Inflammatory macrophage (primary cell): ENCODE measurements at places on chromosomes 7 and 10.

DNA sequence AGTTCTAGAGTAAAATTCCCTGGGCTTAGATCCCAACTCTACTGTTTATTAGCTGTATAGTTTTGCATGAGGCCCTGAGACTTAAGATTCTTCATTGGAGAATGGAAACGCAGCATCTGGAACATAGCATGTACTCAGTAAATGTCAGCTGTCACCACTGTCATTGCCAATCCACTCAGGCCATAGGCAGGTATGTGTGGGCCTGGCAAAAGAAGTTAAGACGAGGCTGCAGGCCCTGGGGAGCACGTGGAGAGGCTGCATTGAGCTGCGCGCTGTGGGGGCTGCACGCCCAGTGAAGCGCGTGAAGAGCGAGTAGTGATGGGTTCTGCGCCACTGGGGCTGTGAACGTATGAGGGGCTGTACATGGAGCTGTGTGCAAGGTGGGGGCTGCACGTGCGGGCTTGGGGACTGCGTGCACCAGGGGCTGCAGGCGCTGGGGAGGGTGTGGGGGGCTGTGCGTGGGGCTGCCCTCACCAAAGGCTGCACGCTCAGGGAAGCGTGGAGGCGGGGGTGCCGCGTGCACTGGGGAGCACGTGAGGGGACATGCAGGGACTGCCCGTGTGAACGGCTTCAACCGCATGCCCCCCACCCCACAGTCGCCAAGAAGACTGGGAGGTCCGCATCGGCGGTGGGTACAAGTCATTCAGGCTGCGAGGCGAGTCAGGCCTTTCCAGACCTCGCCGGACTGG lies 85.5 kb downstream of the PRR15 start:
- no peak for DNase-seq

GRCh38 chr7:151541709-151542499 lies 22.2 kb upstream of the RHEB start:
- DNase-seq: no peak

DNA sequence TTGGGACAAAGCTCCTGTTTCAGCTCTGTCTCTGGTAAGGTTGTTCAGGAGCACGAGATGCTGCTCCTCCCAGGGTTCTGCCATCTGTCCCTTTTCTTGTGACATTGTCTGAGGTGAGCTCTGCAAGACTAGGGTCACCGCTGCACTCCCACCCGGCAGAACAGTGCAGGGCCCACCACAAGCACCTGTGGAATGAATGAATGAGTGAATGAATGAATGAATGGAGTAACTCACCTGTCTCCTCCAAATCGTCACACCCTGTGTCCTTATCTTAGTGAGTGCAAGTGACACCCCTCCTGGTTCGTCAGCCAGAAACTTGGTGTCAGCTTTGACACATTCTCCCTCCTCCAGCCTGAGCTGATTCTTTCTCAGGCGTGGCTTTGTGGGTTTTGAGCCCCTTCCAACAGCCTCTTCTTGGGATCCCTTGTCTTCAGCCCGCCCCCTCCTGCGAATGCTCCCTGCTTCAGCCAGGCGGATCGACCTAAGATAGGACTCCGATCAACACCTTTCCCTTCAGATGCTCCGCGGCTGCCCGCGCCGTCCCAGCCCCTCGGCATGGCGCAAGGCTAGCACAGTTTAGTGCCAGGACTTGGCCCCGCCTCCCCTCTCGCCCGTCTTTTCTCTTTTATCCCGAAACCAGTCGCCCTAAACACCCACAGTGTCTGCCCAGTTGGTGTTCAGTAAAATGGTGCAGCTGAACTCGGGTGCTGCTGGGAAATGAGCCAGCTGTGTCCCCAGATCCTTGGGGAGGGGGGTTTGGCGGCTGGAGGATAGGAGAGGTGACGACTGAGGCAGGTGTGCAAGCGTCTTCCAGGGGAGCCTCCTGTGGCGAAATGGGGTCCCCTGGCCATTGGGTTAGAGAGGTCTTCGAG lies 89.3 kb downstream of the BEND7 start:
- no peak for DNase-seq

DNA sequence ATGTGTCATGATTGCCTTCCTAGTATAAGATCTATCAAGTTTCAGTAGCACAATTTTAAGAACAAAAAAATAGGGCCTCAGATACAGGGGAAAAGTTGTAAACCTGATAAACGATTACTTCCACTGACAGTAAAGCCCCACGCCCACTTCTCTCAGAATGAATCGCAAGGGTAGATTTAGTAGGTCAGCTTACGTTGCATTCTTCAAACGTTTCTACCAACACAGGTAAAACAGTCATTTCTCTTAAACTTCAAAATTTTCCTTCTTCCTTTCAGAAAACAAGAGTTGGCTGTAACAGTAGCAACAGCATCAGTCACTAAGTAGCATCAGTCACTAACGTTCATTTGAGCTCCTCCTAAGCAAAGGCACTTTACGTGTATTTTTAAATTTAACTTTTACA lies 221.5 kb downstream of the ADAM12 start:
- DNase-seq: no peak

GRCh38 chr7:35286986-35287385 lies 33.1 kb upstream of the TBX20 start:
- DNase-seq: no peak

DNA sequence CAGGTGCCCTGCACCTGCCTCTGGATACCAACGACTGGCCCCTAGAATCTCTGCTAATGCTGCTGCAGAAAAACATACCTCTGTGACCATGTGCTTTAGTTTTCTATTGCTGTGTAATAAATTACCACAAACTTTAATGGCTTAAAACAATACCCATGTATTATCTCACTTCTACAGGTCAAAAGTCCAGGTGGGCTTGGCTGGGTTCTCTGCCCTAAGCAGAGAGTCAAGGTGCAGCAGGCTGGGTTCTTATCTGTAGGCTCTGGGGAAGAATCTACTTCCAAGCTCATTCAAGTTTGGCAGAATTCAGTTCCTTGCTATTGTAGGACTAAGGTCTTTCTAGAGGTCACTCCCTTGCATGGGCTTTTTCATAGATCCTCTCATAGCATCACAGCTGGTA lies 52.3 kb downstream of the CCDC71L start:
- DNase-seq: no peak
